Prostate gland (tissue), 2 donors: ENCODE measurements at places on chromosomes 3 and 15. TPM values are rescaled to one million over a fixed set of nuclear protein-coding genes. Genes with fewer than 3 reads are reported as not detected.

DNA sequence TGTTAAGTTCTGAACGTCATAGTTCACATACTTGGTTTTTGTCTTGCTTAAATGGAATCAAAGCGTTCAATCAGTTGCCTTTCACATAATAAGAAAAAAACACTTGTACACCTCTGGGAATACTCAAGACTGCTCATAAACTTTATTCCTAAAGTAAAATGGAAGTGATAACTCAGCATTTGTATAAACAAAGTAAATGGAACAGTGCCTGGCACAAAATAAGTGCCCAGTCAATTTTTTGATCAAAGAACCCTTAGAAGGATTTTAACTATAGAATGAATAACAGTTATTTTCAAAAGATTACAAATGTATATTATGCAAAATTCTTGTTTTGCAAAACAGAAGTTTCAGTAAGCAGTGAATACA, 1.3 kb downstream of the RAB5A start:
- H3K4me3 ChIP-seq = peak overlapping the region; percentile 82
- DNase-seq = no peak
- peak overlapping the region; percentile 99 for H3K27ac ChIP-seq
- H3K4me1 ChIP-seq = peaks cover 3% of the 10 kb centered on the region
- no peaks in the 10 kb centered on the region for H3K36me3 ChIP-seq

DNA sequence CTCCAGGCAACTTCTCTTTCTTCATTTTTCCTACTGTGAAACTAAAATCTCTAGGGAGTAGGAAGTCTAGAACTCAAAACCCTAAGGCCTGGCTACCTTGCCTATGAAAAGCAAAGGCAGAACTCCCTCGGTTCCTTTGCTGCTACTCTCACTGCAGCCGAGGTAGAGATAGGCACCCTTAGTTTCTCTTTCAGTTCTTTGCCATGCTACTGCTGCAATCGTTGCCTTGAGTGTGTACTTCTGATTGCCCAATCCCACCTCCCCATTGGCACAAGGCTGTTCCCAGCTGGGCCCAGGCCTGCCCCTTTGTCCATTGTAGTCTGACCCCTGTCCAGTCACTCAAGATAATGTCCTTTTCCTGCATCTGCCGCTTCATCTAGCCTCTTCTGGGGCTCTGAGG, 92.3 kb upstream of the MRPS22 start:
- H3K36me3 ChIP-seq = no peaks in the 10 kb centered on the region
- no peak overlapping the region for H3K4me3 ChIP-seq
- H3K27me3 ChIP-seq = no peaks in the 10 kb centered on the region
- H3K27ac ChIP-seq = no peak overlapping the region

GRCh38 chr15:31360158-31360561, 33.5 kb downstream of the KLF13 start:
- H3K27me3 ChIP-seq = no peaks in the 10 kb centered on the region
- peak overlapping the region; percentile 26 for H3K27ac ChIP-seq
- no peak for DNase-seq
- no peak overlapping the region for H3K4me3 ChIP-seq

GRCh38 chr3:120094776-120095225, 554 bp upstream of the GSK3B start:
- H3K27me3 ChIP-seq = no peaks in the 10 kb centered on the region
- H3K27ac ChIP-seq = peak overlapping the region; percentile 100
- H3K4me1 ChIP-seq = peaks cover 6% of the 10 kb centered on the region

- no peak overlapping the region for H3K27ac ChIP-seq
- H3K36me3 ChIP-seq = no peaks in the 10 kb centered on the region
- DNase-seq = no peak
- no peaks in the 10 kb centered on the region for H3K4me1 ChIP-seq
- H3K4me3 ChIP-seq = no peak overlapping the region
Measured at GRCh38 chr3:39668420-39668819, 141.0 kb upstream of the MYRIP start.

DNA sequence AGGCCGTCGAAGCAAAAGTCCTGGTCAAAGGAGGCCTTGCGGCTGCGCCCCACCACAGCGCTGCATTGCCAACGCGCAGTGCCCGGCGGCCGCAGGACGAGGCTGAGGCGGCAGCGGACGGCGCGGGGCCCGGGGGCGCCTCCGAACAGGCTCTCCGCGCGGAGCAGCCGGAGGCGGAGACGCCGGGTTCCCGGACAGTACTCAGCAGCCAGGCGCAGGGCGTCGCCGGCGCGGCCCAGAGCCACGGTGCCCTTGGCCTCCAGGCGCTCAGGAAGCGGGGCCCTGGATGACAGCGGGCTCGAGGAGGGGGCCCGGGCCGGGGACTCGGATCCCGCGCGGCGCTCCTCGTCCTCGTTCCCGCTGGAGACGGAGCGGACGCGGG, 1.1 kb downstream of the C2CD4B start:
- no peak overlapping the region for H3K27ac ChIP-seq
- H3K4me3 ChIP-seq = peak overlapping the region; percentile 17
- H3K4me1 ChIP-seq = no peaks in the 10 kb centered on the region
- no peaks in the 10 kb centered on the region for H3K27me3 ChIP-seq

- H3K36me3 ChIP-seq = no peaks in the 10 kb centered on the region
- no peaks in the 10 kb centered on the region for H3K4me1 ChIP-seq
- no peaks in the 10 kb centered on the region for H3K27me3 ChIP-seq
- H3K4me3 ChIP-seq = no peak overlapping the region
- DNase-seq = no peak
Measured at GRCh38 chr15:39413558-39413957, 167.3 kb upstream of the THBS1 start.

DNA sequence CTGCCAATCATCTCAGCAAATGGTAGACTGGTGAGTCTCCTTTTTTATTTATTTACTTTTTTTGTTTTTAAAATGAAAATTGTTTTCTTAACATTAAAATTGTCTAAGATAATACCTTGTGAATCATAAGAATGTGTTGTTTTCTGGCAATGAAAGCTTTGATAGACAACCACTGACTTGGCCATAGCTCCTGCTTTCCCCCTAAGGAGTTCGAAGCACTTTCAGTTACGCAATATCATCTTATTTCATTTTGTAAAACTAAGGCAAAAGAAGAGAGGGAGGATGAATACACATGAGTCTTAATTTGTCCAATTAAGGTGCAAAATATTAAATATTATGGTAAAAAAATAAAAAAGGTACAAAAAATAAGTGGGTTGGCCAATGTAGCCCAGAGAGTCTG, 74.8 kb upstream of the PLCL2 start:
- no peaks in the 10 kb centered on the region for H3K27me3 ChIP-seq
- H3K36me3 ChIP-seq = no peaks in the 10 kb centered on the region
- no peaks in the 10 kb centered on the region for H3K4me1 ChIP-seq
- H3K4me3 ChIP-seq = no peak overlapping the region
- DNase-seq = no peak
- no peak overlapping the region for H3K27ac ChIP-seq

DNA sequence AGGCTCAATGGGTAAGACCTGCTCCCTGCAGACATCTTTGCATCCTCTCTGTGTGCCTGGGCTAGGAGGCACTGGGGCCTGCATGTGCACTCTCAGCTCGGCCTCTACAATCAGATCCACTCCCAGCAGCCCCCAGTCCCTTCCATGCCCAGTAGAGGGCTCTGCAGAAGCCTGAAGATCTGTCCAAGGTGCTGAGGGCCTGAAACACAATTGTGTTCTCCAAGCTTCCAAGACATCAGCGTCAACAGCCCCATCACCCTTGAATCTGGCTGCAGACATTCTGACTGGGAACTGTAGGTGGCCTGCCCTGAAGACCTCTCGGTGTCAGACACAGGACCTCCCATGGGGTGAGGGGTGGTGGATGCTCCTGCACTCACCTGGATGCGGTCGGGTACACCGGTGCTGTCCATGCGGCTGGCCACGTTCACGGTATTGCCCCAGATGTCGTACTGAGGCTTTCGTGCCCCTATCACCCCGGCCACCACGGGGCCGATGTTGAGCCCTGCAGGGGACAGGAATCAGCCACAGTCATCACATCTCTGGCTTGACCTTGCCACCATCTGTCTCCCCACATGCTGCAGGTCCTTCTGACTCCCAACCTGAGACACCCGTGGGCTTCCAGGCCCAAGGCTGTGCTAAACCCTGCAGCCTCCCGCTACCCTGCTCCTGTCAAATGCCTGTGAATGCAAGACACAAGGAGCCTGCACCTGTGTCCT, 84.7 kb downstream of the SEC22A start:
- H3K27me3 ChIP-seq = no peaks in the 10 kb centered on the region
- no peaks in the 10 kb centered on the region for H3K4me1 ChIP-seq
- H3K36me3 ChIP-seq = no peaks in the 10 kb centered on the region
- no peak for DNase-seq

Gene IP6K1
- 119 TPM for total RNA-seq

Gene ADAMTS9
- total RNA-seq = 30.0 TPM

Gene AMT
- 6.3 TPM for total RNA-seq

Gene PSTPIP1
- 7.0 TPM for total RNA-seq
